ENCODE measurements at places on chromosomes 1 and 21.

GRCh38 chr1:40389871-40390560 lies 16.5 kb downstream of the SMAP2 start:
- DNase-seq: no peak

DNA sequence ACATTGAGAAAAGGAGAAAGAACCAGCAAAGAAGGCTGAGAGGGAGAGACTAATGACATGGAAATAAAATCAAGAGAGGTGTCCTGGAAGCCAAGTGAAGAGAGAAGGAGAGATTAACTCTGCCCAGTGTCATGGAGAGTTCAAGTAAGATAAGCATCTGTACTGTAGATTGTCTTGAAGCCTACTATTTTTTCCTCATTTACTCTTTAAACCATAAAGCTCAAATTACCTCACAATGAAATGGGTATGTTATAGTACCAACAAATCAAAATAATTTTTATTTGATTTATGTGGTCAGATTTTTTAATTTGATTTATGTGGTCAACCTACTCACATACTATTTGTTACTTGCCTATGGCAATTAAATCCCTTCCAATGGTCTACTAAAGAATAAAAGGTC lies 5.2 kb upstream of the PALMD start:
- no peak for DNase-seq

DNA sequence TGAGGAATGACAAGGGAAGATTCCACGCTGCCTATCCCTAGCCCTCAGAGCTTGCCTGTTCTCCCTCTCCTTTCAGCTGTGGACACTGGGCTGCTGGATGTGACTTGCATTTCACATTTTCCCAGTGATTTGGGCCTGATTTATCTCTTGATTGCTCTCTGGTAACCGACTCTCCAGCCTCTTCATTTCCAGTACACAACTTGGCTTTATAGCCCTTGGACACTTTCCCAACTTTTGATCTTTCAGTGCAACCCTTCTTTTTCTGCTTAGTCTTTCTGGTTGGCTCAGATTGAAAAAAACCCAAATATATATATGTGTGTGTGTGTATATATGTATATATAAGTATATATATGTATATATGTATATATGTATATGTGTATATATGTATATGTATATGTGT lies 138.3 kb downstream of the RYR2 start:
- no peak for DNase-seq

GRCh38 chr1:33346927-33347649 lies 26.2 kb upstream of the A3GALT2 start:
- no peak for DNase-seq

DNA sequence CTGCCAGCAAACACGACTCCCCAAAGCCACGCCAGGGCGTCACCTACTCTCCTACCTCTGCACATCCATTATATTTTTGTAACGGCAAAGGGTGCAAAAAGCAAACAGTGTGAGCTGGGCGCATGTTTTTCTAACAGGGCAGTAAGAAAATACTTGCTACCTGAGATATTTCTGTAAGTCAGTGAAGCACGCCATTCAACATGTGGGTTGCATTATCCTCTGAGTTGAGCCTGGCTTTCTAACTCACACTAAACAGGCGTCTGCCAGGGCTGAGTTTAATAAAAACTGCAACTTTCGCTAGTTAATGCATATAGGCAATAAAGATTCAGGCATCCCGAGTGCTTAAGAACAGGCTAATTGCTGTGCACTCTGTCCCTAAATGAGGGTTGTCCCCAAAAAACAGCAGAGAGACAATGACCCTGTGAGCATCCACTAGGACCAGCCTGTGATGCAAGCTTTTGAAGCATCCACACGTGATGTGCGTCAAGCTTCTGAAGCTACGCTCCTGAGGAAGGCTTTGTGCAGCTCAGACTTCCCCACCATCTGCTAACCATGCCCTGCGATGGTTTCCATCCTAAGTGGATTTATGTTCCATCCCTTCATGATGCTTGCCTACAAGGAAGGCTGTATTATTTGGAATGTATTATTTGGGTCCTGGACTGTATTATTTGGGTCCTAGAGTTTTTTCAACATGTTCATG lies 70.0 kb upstream of the SIM2 start:
- DNase-seq: no peak

DNA sequence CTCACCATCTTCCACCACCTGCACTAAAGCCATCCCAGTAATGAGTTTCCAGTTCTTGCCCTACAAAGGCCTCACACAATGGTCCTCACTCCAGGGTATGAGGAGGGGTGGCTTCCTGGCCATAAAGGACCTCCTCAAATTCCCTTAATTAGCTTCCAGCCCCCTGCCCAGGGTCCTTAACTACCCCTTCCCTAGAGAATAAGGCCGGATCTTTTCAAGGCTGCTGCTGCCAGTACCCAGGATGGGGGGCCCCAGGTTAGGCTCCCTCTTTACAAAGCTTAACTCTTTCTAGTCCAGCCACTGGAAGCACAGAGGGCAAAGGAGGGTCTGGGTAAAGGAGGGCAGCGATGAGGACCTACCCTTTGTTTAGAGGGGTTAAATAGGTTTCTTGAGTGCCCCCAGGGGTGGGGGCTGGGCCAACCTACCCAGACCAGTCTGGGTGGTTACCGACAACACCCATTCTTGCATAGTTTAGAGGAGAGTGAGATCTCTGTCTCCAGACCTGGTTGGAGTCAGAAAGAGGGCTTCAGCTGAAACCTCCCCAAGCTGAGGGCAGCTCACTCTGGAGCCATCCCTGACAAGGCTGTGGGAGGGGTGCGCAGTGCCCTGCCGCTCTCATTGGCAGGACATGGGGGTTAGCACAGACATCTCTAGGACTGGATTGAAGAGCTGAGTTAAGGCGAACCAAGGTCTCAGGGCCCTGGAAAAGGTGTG lies 7.1 kb downstream of the BLACAT1 start:
- no peak for DNase-seq

DNA sequence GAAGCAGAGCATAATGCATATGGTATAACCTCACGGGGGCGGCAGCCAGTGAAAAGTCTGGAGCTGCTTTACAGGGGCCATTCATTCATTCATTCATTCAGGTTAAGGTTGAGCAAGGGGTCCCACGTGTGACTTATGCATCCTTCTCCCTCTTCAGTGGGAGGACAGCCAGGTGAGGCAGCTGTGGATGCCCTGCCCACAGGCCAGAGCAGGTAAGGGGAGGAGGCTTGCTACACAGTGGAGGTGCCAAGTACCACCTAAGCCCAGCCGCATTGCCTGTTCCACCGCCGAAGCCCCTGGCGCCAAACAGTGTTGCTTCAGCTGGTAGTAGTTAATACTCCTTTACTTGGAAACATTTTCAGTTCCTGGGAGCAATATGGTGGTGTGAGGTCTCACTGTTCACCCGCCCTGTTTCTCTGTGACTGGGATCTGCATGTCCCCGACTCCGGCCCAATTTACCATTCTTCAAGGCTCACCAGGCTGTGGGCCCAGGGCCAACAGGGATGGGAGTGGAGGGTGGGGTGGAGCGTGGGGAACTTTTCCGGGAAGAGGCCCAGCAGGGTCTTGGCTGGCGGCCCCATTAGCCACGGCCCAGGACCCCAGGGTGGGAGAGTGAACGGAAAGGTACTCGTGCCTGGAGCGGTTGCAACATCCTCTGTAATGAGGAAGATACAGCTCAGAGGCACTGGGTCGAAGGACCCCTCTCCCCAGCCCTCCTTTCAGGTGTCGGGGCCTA lies 722 bp upstream of the PODN start:
- no peak for DNase-seq

GRCh38 chr1:229717786-229718576 lies 91.9 kb downstream of the URB2 start:
- no peak for DNase-seq

DNA sequence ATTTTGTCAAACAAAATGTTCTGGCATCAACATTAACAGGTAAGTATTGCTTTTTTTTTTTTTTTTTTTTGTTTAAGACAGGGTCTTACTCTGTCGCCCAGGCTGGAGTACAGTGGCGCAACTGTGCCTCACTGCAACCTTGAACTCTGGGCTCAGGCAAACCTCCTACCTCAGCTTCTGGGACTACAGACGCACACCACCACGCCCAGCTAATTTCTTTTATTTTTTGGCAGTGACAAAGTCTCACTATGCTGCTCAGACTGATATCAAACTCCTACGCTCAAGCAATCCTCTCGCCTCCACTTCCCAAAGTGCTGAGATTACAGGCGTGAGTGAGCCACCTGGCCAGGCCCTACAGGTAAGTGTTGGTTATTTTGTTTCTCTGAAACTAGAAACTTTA lies 2.4 kb downstream of the TUT4 start:
- DNase-seq: no peak

GRCh38 chr1:16167331-16168143 lies 11.7 kb upstream of the EPHA2 start:
- no peak for DNase-seq

DNA sequence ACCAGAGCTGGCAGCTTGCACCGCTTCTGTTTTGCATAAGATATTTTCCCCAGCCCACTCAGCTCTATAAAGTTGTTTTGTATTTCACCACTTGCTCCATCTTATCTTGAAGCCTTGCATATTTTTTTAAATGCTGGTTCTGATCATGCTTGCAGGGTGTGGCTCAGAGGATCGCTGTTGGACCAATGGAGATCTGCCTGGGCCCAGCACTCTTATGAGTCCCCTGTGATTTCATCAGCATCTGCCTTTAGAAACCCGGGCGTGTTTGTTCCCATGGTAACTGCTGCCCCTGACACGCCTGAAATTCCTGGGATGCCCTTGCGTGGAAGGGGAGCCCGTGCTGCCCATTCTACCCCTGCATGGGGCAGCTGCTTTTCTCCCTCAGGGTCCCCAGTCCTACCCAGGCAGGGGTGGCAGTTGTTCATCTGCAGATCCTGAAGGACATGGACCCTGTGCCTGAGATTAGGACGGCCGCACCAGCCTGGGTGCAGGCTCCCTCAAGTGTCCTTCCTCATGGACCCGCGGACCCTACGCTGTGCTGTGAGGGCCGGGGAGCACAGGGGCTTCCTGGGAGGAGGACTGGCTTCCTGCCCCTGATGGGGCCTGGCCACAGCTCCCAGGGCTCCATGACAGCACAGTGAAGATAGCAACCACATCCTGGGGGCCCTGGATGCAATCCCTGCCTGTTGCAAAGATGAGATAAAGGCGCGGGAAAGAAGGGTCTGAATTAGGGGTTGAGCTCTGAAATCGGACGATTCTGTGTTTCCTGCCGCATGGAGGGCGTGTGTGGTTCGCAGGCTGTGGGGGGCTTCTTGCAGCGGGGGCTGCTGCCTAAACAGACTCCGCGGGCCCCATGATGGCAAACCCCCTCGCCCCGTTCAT lies 226.5 kb downstream of the SDCCAG8 start:
- no peak for DNase-seq

DNA sequence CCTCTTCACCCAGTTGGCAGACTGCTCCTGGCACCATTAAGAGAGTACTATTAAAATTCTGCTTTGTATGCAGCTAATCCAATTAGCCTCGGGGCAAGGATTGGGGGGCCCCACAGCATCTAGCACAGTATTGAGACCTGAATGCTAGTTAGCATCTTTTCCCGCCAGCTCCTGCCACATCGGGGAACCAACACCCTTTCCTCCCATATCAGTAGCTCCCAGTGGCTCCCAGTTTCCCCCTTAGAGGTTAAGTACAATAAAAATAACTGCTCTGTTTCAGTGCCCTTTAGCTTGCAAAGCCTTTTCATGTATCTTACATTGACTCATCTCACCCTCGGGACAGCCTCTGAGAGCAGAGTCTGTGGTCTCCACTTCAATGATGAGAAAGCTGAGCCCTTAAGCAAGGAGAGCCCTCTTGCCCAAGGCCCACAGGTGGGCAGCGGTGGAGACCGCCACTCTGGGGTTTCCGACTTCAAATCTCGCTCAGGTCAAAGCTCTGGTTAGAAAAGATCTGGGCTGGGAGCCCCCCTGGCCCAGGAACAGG lies 4.2 kb upstream of the PMVK start:
- DNase-seq: no peak

DNA sequence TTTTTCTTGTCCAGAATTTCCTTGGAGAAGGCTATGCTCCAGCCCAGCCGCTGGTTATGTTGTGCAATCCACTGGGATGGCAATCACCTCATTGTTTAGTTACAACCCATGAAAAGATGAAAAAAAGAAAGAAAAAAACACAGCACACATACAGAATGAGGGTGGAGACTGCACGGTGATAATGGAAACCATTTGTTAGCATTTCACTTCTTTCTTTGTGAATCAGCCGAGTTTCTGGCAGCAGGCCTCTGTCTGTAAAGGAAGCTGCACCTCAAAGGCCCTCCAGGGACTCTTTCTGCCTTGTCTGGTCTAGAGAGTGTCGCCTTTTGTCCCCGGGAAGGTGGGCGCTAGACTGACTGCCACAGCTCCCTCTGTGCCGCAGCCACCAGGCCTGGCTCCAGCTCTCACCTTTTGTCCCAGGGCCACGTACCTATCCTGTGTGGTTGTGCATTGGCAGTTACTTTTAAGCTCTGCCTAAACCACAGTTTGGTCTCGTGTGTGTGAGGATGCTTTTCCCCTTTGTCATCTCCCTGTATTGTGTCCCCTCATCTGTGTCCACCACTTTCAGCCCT lies 35.6 kb downstream of the NGF start:
- no peak for DNase-seq

- no peak for DNase-seq
Measured at GRCh38 chr1:167093846-167094516, at the start of gene STYXL2. Gene STYXL2, plus strand, starts transcription at chr1:167094075. Its CDS starts 775 bp downstream, at chr1:167094850.

DNA sequence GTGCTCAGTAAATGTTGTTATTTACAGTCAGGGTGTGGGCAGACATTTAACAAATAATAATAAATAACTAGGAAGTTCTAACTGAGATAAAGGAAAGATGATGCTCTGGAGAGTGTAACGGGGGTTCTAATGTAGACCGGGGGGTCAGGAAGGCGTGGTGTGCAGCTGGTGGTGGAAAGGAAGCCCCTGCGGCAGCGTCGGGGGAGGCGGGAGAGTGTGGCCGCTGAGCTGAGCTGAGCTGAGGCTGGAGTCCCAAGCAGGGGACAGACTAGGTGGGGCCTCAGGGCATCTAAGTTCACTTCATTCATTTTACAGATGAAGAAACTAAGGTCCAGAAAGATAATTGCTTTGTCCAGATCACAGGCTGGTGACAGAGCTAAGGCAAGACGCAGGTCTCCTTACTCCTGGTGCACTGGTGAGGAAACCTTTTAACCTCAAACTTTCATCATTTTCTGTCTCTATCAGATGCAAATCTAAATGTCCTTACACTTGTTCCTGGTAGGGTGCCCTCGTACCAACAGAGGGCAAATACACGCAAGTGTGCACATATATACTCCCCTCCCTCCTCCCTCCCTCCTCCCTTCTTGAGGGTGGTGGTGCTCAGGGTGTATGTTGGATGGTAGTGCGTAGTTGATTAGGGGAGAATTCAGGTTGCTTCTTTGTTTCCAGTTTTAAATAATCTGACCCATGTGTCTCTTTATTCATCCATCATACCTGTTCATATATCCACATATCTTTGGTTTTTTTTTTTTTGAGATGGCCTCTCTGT lies 44.1 kb downstream of the KIF26B start:
- no peak for DNase-seq

- DNase-seq: no peak
Measured at GRCh38 chr21:39048574-39048973, 134.7 kb downstream of the PSMG1 start.
